Stimulated activated CD8-positive, alpha-beta memory T cell treated with anti-CD3 and anti-CD28 coated beads, Interleukin-4, amount 100 ng/mL, for 24 hours (primary cell): ENCODE measurements at places on chromosomes 6 and 20.

- DNase-seq, result no peak
Observed at GRCh38 chr6:130075879-130076460, 57.6 kb downstream of the L3MBTL3 start.

DNA sequence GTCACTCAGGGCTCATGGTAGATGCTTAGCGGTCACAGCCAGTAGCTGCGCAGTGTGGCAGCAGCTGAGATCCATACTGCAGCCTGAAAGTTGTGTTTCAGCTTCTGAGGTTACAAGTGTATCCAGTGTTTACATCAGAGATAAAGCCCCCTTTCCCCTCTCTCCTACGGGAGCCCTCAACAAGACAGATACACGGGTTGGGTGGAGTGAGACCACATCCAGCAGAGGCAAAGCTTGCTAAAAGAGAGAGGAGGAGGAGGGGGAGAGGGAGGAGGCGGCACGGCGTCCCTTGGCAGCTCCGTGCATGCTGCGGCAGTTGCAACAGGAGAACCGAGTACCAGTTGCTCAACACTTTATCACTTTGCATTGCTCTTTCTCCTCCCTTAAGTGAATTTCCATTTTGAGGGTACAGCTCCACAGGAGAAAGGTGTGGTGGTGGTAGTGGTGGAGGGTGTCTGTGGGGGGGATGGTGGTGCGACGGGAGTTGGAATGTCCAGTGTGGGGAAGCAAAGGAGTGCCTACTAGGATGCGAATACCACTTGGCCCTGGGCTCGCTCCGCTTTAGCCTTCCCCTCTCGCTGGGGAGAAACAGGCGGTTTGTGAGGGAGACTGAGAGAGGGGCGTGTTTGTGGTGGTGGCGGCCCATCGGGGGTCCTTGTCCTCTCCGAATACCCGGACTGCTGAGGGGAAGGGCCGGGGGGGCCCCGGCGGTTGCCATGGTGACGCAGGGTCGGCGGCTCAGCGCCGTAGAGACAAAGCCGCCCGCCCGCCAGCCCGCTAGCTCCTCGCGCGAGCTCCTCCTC is 405 bp upstream of the RNF182 start:
- DNase-seq, result no peak

GRCh38 chr6:143015300-143015706 is 45.4 kb upstream of the AIG1 start:
- no peak for DNase-seq

DNA sequence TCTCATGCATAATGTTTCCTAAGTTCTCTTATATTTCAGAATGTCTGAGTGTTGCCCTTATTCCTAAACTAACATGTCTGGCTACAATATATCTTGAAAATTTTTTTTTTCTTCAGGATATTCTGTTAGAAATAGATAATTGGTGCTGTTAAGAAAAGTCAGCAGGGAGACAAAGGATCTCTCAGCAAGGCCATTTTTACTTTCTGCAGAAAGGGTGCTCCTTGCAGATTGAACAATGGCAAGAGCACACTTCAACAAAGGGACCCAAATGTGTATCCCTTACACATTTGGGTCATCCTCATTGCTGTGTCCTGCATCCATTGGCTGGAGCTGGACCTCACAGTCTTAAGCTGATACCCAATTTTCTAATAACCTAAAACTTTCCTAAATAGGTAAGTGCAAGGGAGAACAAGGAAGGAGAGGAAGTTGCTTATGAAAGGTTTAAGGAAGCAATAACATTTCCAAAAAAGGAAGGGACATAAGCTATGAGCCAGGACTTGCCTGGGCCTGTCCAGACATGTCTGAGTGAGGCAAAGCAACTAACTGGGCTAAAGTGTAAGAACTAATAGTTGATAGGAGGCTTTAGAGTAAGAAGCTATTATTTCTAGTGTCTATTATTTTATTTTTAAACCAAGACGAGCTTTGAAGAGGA is 429.6 kb downstream of the BCKDHB start:
- no peak for DNase-seq

- DNase-seq, result no peak
Observed at GRCh38 chr6:20313960-20314530, 87.6 kb upstream of the E2F3 start.

GRCh38 chr20:50445354-50446151 is 64.6 kb upstream of the PTPN1 start:
- no peak for DNase-seq
